ENCODE measurements at places on chromosomes 5 and 9. TPM values are rescaled to one million over a fixed set of nuclear protein-coding genes. Genes with fewer than 3 reads are reported as not detected.

DNA sequence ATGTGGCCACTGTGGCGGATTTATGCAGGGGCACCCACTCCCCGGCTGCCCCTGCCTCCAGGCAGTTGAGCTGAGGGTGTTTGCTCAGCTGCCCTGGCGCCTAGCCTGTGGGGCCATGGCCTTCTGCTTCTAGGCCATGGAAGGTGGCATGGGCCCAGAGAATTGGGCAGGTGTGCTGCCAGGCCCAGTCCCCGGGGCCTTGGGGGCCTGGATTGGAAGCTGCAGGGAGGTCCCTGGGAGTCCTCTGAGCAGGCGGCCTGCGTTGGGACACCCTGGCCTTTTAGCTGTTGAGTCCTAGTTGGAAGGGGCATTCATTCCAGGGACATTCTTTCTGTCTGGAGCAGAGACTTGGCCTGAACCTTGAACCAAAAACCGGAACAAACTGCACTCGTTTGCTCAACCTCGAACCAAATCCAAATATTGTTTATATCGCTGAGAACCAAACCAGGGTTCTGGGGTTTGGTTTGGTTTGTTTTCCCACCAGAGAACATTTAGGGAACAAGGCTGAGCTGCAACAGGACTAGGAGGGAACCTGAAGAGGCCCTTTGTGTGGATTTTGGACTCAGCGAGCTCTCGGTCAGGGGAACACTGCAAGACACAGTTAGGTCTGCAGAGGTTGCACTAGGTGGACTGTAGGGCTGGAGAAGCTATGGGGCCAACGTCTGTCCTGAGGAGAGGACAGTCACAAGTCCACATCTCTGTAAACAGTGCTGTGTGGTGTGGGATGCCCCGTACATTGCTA is 116.8 kb downstream of the BOD1 start:
- no peak for DNase-seq

DNA sequence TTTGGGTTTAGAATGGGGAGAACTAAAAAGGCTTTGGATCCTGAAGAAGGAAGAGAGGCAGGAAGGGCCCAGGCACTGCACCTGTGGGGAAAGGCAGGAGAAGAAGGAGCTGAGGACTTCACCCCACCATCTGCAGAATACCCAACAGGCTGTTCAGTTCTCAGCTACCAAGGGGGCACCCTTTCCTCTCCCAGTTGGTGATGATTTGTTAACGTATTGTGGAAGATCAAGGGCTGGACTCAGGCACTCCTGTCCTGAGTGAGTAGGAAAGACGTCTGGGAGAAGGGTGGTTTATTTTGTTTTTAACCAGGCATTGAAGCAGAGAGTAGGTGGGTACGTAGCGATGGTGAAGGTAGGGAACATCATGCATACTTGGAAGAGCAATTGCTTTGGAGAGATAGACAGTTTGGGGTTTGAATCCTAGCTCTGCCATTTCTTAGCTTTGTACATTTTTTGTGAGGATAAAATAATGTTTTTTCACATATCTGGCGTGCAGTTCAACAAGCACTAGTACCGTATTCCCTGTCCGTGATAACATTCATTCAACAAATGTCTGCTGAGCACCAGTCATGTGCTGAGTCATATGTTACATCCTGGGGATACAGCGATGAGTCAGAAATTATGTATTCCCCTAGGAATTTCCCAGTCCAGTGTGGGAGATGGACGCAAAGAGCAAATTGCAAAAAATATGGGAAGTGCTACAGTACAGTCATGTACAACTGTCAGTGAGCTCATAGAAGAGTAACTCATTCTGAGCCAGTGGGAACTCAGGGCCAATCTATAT is 2.1 kb downstream of the MSANTD3 start:
- DNase-seq, result no peak

RGS7BP gene
- 0.70 TPM for total RNA-seq

- DNase-seq, result no peak
Observed at GRCh38 chr5:26737348-26738265, 300.8 kb downstream of the CDH9 start.

DNA sequence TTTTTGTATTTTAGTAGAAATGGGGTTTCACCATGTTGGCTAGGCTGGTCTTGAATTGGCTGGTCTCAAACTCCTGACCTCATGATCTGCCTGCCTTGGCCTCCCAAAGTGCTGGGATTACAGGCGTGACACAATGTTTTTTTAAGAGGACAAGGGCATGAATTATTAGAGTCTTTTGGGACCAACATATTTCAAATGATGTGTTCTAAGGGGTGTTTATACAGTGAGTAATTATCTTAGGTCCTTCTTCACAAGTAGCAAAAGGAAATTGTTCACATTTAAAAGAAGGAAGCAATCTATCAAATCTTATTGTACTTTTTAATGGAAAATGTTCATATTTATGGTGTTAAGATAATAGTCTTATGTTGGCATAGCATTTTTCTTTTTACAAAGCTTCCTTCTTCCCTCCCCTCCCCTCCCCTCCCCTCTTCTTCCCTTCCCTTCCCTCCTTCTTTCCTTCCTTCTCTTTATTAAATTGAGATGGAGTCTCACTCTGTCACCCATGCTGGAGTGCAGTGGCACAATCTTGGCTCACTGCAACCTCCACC is 6.7 kb downstream of the GNG10 start:
- no peak for DNase-seq

- peak; percentile 88 for DNase-seq
Observed at GRCh38 chr9:133991214-133991921, 756 bp downstream of the VAV2 start.

CNTRL gene
- total RNA-seq, result 16.3 TPM

GRCh38 chr5:15585841-15586591 is 86.0 kb downstream of the FBXL7 start:
- no peak for DNase-seq

REEP5 gene
- 34.5 TPM for total RNA-seq

TUSC1 gene
- not detected for total RNA-seq

IL4 gene
- not detected for total RNA-seq

GRCh38 chr5:144465441-144465840 is 294.8 kb downstream of the KCTD16 start:
- no peak for DNase-seq

LCN9 gene
- total RNA-seq, result 0.44 TPM

- DNase-seq, result no peak
Observed at GRCh38 chr5:123997462-123998215, 485.7 kb downstream of the CSNK1G3 start.

GRCh38 chr5:4636378-4636777 is 503.8 kb upstream of the ADAMTS16 start:
- no peak for DNase-seq

DNA sequence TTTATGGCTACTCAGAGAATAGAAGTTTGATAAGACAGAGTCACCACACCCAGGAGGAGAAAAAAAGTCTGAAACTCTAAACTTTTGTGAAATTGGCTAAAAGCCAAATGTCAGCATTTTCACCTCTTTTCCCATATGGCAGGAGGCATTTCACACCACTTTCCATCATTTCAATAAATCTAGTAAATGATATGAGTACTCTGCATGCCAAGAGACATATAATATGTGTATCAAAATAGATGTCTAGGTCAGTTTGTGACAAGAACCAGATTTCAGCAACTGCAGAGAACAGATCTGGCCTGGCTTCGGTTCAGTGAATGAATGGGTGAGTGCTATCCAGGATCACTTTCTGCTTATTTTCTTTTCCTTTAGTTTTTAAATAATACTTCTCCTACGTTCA is 470.8 kb downstream of the ENC1 start:
- DNase-seq, result no peak

- peak; percentile 35 for DNase-seq
Observed at GRCh38 chr9:15837079-15837679, 284.3 kb downstream of the CCDC171 start.

GRCh38 chr5:54881286-54882005 is 103.9 kb downstream of the ESM1 start:
- no peak for DNase-seq

DNA sequence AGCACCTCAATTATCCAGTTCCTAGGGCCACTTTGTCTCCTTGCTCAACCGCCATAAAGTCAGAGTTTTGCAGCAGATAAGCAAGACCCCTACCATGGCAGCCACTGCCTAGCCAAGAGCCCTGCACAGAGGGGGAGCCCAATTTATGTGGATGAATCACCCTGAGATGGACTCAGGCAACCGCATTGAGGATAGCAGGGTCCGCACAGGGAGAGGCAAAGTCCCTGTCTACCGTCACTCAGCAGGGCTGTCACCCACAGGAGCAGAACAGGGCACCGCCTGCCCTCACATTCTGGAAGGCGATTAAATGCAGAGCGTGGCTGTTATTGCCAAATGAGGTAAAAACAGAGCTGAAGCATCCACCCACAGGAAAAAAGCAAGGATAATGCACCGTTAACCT is 1.7 kb downstream of the FBP2 start:
- DNase-seq, result no peak

CDKN2A gene
- total RNA-seq, result not detected

CDC20B gene
- total RNA-seq, result not detected

DNA sequence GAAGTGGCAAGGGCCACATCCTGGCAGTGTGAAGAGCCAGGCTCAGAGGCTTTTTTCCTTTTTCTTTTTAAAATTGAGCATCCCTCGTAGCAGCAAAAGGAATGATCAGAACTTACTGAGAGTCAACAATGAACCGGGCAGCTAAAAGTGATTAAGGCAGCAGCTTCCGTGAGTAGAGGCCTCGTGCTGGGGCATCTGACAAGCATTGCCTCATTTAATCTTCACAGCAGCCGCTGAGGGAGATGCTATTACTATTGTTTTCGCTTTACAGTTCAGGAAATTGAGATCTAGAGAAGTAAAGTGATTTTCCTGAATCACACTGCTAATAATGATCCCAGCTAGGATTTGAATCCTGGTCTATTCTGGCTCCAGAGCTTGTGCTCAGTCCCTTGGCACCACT is 30.7 kb upstream of the PTGS1 start:
- DNase-seq, result no peak

CAPSL gene
- not detected for total RNA-seq

ZNF483 gene
- total RNA-seq, result 62.9 TPM

DNA sequence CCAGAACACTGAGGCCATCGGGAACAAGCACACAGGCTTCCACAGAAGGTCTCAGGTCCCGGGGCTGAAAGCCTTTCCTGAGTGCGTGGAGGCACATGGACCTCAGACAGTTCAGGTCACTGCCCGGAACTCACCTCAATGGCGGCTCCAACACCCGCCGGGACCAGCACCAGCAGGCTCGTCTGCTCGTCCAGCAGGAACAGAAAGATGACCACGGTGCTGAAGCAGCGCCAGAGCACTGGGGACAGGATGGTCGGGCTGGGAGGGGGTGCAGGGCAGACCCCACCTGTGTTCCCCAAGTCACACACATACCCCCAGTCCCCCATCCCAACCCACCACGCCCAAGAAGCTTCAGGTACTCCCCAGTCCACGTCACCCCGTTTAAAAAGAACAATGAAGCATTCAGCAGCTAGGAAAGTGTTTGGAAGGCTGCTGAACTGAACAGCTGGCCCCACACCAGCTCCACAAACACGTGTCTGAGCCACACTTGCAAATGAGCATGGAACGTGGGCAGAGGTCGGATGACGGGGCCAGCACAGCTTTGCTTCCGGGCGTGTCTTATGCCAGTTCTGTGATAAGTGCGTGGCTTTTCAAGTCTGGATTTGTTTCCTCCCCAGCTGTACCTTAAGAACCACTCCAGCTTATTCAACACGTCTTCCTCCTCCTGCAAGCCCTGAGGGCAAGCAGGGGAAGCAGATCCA is 14.6 kb downstream of the CLPTM1L start:
- DNase-seq, result no peak

SPINK4 gene
- total RNA-seq, result not detected

GRCh38 chr5:9156282-9156681 is 389.6 kb downstream of the SEMA5A start:
- DNase-seq, result peak; percentile 33

FAXDC2 gene
- 9.6 TPM for total RNA-seq

DNA sequence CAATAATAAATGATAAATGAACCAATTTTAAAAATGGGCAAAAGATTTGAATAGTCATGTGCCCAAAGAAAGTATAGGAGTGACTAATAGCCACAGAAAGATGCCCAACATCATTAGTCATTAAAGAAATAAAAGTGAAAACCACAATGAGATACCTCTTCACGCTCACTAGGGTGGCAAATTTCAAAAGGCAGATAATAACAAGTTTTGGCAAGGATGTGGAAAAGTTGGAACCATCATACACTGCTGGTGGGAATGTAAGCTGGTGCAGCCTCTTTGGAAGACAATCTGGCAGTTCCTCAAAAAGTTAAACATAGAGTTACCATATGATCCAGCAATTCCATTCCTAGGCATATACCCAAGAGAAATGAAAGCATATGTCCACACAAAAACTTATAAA is 1819.8 kb downstream of the MAT2B start:
- no peak for DNase-seq
